ENCODE measurements at places on chromosomes 1 and 21.

DNA sequence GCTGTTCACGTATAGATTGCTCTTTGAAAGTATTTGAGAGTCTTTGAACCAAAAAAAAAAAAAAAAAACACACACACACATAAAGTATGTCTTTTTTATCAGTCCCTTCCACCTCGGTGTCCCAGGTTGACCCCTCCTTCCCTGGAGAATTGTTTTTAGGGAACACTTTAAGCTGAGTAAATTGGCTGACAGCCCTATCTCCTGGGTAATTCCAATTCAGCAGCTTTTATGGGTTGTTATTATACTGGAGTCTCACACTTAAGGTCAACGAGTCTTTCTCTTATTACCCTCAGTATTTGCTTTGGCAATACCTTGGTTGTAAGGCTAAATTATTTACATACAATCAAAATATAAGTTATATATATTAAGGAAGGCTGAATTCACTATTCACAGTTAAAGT is 69.4 kb downstream of the SLC30A10 start:
- no peak overlapping the region for H3K4me3 ChIP-seq
- no peaks in the 10 kb centered on the region for H3K36me3 ChIP-seq
- DNase-seq, result no peak
- peaks cover 5% of the 10 kb centered on the region for H3K27me3 ChIP-seq

DNA sequence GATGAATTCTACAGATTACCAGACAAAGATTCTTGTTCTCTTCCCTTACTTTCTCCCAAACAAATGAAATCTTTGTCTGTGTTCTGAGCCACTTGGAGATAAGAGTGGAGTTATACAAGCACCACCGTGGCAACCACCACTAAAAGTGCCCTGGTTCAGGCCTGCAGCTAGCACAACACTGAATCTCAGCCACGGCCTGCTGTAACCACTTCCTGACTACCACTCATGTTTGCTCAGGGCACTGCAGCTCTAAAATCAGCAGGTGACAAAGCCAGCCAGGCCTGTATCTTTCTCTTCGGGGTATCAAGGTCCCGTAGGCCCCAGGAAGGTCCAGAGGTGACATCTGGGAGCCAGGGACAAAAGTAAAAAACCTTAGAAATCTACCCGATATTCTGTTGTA is 3.2 kb upstream of the OR2T6 start:
- H3K4me3 ChIP-seq, result no peak overlapping the region
- no peaks in the 10 kb centered on the region for H3K27me3 ChIP-seq
- H3K27ac ChIP-seq, result no peak overlapping the region
- H3K4me1 ChIP-seq, result peaks cover 8% of the 10 kb centered on the region
- H3K36me3 ChIP-seq, result no peaks in the 10 kb centered on the region
- peak; percentile 21 for DNase-seq

GRCh38 chr1:68890736-68891135 is 393.9 kb upstream of the DEPDC1 start:
- H3K4me3 ChIP-seq, result no peak overlapping the region
- H3K27ac ChIP-seq, result no peak overlapping the region
- H3K36me3 ChIP-seq, result no peaks in the 10 kb centered on the region
- no peaks in the 10 kb centered on the region for H3K4me1 ChIP-seq

- no peak overlapping the region for H3K27ac ChIP-seq
- H3K4me1 ChIP-seq, result peaks cover 13% of the 10 kb centered on the region
- peaks cover 3% of the 10 kb centered on the region for H3K27me3 ChIP-seq
Observed at GRCh38 chr1:24553931-24554330, 2.0 kb upstream of the NCMAP start.

DNA sequence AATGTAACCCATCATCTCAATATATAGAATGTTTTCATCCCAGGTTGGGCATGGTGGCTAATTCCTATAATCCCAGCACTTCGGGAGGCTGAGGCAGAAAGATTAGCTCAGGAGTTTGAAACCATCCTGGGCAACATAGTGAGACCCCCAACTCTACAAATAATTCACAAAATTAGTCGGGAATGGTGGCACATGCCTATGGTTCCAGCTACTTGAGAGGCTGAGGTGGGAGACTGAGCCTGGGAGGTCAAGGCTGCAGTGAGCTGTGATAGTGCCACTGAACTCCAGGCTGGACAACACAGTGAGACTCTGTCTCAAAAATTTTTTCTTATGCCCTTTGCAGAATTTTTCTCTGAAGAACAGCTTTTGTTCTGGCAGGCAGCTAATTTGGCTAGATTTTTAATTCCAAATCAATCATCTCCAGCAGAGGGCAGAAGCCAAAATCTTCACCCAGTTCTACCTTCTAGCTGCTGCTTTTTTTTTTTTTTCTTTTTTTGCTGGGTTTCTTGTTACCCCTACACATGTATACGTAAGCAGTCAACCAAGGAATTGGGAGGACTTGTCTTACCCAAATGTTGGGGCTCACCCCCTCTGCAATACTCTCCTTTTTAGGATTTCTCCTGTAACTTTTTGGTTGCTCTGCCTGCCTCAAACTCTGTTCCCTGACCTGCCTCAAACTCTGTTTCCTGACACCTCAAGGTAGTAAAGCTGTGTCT is 2.7 kb upstream of the RAD54L start:
- H3K4me3 ChIP-seq, result no peak overlapping the region
- DNase-seq, result peak; percentile 17
- no peak overlapping the region for H3K27ac ChIP-seq
- H3K36me3 ChIP-seq, result peaks cover 17% of the 10 kb centered on the region
- H3K27me3 ChIP-seq, result no peaks in the 10 kb centered on the region

- DNase-seq, result no peak
- no peak overlapping the region for H3K27ac ChIP-seq
- H3K27me3 ChIP-seq, result peaks cover 3% of the 10 kb centered on the region
- no peaks in the 10 kb centered on the region for H3K36me3 ChIP-seq
- H3K4me3 ChIP-seq, result no peak overlapping the region
Observed at GRCh38 chr1:33188572-33189275, 6.9 kb upstream of the TRIM62 start.

DNA sequence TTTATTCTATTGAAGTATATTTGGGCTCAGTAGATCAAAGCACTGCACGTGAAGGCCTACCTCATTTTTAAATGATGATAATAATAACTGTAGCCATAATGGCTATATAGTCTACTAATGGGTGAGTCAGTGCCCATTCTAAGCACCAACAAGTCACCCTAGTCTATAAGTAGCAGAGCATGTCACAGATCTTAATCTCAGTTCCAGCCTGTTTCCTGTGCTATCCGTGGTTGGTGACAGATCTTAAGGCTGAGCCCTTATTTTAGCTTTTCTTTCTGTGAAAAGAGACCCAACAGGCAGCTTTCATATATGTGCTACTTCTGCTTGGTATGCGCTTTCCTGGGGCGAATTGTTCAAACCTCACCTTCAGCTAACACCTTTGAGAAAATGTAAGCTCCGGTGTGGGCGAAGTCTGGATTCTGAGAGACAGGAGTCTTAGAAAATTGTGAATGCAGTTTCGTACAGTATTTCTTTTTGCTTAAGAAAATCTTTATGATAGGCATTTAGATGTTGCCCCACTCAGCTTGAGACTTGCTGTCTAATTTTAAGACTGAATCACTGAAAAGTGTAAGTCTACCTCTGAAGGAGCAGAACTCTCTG is 59.6 kb downstream of the FMN2 start:
- H3K36me3 ChIP-seq, result no peaks in the 10 kb centered on the region
- no peak overlapping the region for H3K4me3 ChIP-seq
- DNase-seq, result no peak
- H3K27ac ChIP-seq, result no peak overlapping the region
- no peaks in the 10 kb centered on the region for H3K4me1 ChIP-seq

GRCh38 chr1:33018112-33018511 is 18.6 kb downstream of the AK2 start:
- no peak overlapping the region for H3K4me3 ChIP-seq
- H3K4me1 ChIP-seq, result peaks cover 29% of the 10 kb centered on the region
- H3K36me3 ChIP-seq, result peaks cover 59% of the 10 kb centered on the region

DNA sequence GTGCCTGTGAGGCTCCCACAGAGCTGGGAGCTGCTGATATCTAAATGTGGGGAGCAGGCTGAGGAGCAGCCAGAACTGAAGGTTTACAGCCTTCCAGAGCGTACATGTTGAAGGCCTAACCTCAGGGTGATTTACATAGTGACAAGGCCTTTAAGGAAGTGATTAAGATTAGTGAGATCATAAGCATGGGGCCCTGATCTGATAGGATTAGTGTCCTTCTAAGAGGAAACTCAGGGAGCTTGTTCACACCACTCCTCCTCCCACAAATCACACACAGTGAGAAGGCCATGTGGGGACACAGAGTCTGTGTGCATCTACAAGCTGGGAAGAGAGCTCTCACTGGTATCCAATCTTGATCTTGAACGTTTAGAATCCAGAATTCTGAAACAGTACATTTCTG is 92.3 kb upstream of the NBPF6 start:
- H3K4me3 ChIP-seq, result no peak overlapping the region
- DNase-seq, result no peak
- H3K27ac ChIP-seq, result no peak overlapping the region
- H3K36me3 ChIP-seq, result no peaks in the 10 kb centered on the region
- H3K4me1 ChIP-seq, result no peaks in the 10 kb centered on the region

DNA sequence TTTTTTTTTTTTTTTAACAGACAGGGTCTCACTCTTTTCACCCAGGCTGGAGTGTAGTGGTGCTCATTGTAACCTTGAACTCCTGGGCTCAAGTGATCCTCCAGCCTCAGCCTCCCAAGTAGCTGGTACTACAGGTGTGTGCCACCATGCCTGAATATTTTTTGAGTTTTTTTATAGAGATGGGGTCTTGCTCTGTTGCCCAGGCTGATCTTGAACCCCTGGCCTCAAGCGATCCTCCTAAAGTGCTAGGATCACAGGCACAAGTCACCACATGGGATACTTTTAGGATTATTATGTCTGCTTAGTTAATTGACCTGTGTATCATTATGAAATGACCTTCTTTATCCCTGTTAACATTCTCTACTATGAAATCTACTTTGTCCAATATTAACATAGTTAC is 38.0 kb downstream of the RASSF5 start:
- H3K27me3 ChIP-seq, result no peaks in the 10 kb centered on the region
- DNase-seq, result no peak
- H3K27ac ChIP-seq, result peak overlapping the region; percentile 70
- H3K36me3 ChIP-seq, result no peaks in the 10 kb centered on the region
- no peak overlapping the region for H3K4me3 ChIP-seq

DNA sequence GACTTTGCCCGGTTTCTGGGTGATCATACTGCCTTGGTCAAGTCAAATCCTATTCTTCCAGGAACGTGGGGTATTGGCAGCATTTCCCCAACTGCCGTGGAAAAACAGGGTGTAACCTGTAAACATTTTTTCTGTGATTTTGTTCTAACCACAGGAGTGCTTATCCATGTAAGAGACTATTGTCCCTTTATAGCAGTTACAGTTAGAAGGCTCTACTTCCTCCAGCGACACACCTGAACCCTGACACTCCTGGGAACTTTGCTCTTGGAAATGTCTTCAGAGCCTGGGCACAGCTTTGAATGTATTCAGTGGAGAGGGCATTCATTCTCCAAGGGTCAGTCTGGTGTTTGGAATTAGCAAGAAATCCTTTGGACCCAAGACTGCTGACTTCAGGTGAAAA is 26.4 kb upstream of the ARHGEF10L start:
- no peak for DNase-seq
- H3K27ac ChIP-seq, result no peak overlapping the region
- no peaks in the 10 kb centered on the region for H3K4me1 ChIP-seq
- H3K27me3 ChIP-seq, result peaks cover 7% of the 10 kb centered on the region
- H3K36me3 ChIP-seq, result no peaks in the 10 kb centered on the region

DNA sequence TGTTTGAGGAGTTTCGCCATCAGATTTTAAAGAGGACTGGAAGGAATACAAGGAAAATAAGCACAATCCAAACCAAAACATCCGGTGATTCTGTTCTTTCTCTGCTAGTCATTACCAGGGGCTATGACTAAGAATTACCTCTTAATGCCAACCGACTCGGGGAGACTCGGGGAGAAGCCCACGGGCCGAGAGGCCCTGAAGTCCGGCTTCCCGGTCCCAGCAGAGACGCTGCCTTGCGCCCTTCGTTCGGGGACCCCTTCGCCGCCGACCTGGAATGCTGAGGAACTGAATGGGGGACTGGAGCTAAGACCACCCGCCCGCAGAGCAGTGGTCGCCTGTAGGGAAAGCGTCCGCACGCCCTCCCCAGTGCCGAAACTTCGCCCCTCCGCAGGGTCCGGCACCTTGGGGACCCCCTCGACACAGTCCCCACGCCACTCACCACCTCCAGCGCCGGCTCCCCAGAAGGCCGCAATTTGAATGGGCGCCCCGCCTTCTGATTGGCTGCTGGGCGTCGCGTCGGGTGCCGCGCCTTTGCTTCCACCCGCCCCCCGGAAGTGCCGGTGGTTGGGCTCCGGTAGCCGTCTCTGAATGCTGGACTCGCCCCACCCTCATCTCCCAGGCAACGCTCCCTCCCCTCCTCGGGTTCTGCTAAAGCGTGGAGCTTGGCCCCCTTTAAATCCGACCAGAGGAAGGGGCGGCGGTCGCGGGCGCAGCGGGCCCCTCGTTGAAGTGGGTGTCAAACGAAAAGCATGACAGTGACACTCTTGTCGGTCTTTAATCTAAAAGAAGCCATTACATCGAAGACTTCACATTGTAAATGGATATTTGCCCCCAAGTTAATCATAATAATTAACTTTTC is at the start of gene KIF14:
KIF14 (minus strand) TSS at position 479 of the 859 bp plus-strand sequence. CDS start 2,028 bp downstream, outside the sequence.
- peaks cover 2% of the 10 kb centered on the region for H3K27me3 ChIP-seq
- peaks cover 16% of the 10 kb centered on the region for H3K4me1 ChIP-seq
- peak within 1 kb of the TSS; percentile 66 for H3K27ac ChIP-seq
- DNase-seq, result peak; percentile 95
- peak within 1 kb of the TSS; percentile 92 for H3K4me3 ChIP-seq

DNA sequence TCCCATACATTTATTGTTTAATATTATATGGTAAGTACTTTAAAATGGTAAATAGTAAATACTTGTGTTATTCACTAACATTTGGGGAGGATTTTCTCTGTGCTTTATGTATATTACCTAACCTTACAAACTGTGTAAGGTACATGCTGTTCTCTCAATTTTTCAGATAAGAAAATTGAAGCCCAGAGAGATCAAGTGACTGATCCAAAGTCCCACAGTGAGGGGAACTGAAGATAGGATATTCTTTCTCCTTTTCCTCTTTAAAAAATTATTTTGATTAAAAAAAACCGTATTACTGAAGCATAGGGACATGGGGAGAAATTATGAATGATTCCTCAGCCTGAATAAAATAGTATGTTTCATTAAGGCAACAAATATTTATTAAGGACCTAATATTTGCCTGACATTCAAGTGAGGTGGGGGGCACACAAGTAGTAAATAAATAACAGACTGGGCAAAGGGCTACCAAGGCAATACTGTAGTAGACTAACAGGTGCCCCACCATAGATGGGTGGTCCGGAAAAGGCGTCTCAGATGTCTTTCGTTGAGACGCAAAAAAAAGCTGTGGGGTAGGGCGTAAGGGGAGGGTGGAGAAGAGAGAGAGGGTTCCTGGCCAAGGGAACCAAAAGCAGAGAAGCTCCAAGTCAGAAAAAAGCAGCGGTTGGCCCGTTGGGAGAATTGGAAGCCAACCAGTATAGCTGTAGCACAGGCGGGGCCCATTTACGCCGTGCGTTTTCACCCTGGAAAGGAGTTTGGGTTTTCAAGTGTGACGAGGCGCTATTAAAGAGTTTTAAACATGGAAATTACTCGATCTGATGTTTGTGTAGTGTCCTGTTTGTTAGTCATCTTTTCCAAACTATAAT is 944 bp upstream of the AGO3 start:
- peaks cover 1% of the 10 kb centered on the region for H3K36me3 ChIP-seq
- peak overlapping the region; percentile 90 for H3K27ac ChIP-seq
- H3K4me3 ChIP-seq, result peak overlapping the region; percentile 86
- peaks cover 34% of the 10 kb centered on the region for H3K4me1 ChIP-seq
